M059J (cell line): ENCODE measurements at places on chromosomes 2 and 18. TPM values are rescaled to one million over a fixed set of nuclear protein-coding genes. Genes with fewer than 3 reads are reported as not detected.
A peak's percentile ranks its signal among the peaks of the same experiment; 100 is the strongest.

GRCh38 chr18:27004056-27004829 is 138.7 kb upstream of the AQP4 start:
- DNase-seq: peak; percentile 12

DNA sequence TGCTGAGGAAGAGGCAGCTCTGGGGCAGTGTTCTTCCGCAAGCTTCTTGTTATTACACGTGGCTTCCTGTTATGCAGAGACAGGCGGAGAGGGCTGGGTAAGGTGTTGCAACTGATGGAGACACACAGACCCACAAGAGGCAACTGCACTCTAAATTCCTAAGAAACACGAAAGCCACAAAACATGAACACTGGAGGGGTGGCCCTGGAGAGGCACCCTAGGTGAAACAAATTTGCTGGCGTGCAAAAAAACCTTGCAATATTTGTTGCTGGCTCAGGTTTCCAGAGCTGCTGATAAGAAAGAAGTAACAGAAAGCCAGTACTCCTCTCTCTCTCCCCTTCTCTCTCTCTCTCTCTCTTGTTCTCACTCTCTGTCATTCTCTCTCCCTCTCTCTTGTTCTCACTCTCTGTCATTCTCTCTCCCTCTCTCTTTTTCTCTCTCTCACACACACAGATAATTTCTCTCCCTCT is 31.8 kb downstream of the ARHGAP25 start:
- DNase-seq: peak; percentile 10

GRCh38 chr18:35525795-35526494 is 28.2 kb upstream of the INO80C start:
- DNase-seq: no peak

DNA sequence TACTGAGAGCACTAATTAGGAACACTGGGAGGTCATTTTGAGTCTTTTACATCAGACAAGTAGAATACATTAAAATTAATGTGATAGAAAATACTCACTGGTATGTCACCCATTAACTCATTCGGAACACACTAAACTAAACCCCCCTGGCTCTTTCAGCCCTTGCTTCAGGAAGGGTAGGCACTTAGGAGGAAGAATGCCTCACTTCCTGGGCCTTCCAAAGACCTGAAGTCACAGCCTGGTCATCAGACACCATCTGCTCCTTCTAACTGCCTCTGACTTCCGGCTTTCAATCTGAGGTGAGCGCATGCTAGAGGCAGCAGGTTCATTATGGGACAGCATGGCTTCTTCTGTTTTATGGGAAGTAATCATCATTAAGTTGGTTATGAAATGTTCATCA is 451.4 kb downstream of the PID1 start:
- DNase-seq: peak; percentile 40

DNA sequence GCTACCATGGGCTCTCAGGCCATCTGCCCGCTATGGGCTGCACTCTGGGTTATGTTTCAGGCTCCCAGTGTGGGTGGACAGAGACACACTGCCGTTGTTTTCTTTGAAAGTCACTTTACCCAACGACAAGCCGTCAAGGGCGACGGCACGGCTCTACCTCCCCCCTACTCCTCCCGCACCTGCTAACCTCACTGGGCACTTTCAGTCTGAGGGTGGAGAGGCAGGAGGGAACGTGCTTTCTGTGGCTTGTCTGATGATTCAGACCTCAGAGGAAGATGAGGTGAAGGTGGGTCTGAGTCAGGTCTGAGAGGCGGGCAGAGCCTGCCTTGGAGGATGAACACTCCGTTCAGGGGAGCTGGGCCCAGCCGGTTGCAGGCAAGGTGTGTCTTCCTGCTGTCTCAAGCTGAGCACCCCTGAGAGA is 147.6 kb upstream of the HDAC4 start:
- no peak for DNase-seq

DNA sequence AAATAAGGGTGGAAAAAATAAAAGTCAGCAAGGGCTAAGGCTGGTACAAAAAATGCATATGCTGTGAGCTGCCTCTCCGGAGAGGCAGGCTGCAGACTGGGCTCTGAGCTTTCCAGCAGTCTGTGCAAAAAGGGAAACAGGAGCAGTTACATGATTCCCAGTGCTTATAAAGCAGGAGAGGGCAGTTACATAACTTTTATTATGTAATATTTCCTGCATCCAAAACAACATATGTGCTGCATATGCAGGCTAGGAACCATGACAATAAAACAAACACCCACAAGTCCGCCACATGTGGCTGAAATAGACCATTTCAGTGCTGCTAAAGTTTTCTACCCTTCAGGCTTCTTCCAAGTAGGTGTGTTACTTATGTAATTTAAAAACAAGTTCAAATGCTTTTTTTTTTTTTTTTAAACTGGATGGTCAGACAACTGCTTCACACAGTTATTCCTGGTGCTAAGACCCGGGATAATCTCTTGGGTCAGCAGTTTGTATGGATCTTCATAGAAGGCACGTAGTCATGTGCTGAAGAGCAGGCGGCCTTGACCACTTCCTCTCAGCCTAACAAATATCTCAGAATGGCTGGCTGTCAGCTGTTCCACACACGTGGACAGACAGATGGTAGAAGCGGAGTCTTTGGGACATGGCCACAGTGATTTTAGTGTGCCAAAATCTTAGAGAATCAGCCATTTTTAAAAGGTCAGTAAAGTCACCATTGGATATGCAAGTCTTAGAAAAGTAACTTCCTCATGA is 43.5 kb downstream of the ARMC9 start:
- no peak for DNase-seq

DNA sequence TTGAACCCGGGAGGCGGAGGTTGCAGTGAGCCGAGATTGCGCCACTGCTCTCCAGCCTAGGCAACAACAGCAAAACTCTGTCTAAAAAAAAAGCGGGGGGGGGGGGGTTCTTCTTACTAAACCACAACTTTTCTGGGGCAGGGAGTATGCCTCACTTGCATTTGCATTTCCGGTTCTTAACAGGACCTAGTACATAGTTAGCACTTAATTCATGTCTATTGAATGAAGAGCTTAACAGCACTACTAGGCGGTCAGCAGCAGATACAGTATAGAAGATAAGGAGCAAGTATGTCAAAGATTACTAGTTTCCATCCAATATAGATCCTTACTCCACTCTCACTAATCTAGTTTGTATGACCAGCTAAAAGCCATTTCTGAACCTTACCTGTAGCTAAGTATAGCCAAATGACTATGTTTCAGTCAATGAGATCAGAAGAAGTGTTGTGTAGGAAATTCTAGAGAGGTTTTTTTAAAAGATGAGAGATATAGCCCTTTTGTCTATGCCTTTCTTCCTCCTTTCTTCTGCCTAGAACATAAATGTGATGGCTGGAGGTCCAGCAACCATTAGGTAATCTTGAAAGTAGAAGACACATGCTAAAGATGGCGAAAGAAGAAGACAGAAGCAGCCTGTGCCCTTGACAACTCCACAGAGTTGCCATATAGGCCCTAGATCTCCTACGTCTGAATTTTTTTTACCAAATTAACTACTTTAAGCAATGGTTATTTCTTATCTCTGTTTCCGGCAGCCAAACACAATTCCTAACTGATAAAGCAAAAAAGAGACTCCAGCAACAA is 11.3 kb downstream of the HYCC2 start:
- no peak for DNase-seq

GRCh38 chr2:126838716-126838985 is 60.0 kb upstream of the TEX51 start:
- no peak for DNase-seq

GRCh38 chr18:46917803-46918600 is 600 bp downstream of the KATNAL2 start:
- peak; percentile 31 for DNase-seq

- DNase-seq: no peak
Observed at GRCh38 chr2:211829725-211830124, 708.9 kb downstream of the ERBB4 start.

GRCh38 chr2:160835166-160835565 is 325.1 kb upstream of the TANK start:
- DNase-seq: no peak

DNA sequence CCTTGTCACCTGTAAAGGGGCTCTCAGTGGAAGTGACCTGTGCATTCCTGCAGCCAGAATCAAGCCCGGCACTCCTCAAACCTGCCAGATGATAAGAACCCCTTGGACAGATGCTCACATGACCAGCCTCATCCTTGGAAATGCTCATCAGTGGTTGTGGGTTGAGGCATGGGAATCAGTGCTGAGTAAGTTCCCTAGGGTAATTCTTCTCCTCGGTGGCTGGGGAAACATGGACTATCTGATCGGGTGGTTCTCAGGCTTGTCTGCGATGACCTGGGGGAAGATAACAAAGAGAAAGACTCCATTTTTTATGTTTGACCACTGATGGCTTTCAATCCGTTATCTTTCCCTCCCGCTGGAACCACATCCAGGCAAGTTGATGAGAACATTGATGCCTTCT is 84.0 kb downstream of the SPP2 start:
- peak; percentile 44 for DNase-seq

GRCh38 chr18:52353589-52353988 is 13.6 kb downstream of the DCC start:
- DNase-seq: no peak

GRCh38 chr18:22827741-22828140 is 105.4 kb upstream of the RBBP8 start:
- peak; percentile 28 for DNase-seq

GRCh38 chr2:96769814-96770213 is 9.1 kb downstream of the CNNM4 start:
- DNase-seq: no peak

GRCh38 chr2:7014174-7014640 is 97.0 kb downstream of the RNF144A start:
- peak; percentile 81 for DNase-seq

DNA sequence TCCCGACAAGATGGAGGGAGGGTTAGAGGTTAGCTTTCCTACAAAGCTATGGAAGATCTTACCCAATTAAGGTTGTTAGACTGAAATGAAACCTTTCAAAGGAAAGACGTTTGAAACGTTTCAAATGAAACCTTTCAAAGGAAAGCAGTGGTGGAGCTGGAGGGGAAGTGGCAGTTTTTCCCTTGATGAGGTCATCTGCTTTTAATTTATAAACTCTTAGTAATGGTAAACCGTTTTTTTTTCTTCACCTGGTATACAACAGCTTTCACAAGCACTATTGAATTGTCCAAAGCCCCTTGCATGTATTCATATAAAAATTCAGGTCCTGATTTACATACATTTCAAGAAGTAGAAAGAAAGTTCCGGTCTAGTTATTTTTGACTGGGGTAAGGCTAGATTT is 7.4 kb downstream of the PMAIP1 start:
- peak; percentile 76 for DNase-seq

GRCh38 chr2:173017646-173018420 is 57.8 kb upstream of the MAP3K20 start:
- DNase-seq: no peak

- DNase-seq: no peak
Observed at GRCh38 chr2:143623231-143623908, 494.2 kb downstream of the ARHGAP15 start.

DNA sequence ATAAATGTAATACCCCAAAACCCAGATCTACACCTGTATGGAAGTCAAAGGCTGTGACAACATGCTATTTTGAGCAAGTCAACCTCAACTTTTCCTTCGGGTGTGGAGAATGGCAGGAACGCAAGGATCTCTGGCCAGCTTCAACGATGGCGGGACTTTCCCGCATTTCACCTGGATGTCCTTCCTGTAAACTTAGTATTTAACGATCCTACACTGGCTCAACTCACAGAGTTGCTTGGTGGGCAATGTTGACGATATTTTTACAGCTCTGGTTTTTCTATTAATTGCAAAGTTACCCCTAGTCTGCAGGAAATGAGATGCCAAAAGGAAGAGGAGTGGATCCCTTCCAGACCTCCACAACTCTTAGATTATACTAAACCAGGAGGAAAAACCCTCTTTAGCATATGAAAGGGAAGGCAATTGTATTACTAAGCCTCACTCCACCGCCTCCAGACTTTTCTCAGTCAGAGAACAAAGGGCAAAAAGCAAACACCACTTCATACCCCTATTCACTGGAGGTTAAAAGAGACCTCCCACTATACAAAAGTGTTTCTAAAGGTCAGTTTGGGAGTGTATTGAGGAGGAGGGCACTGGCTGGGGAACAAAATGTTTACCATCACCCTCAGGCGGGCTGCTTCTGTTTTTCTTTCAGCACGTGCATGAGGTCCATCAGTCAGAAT is 56.5 kb upstream of the ACVR1 start:
- DNase-seq: no peak

GRCh38 chr2:156790343-156791037 is 354.3 kb downstream of the GPD2 start:
- no peak for DNase-seq

- no peak for DNase-seq
Observed at GRCh38 chr2:7373156-7373555, 455.9 kb downstream of the RNF144A start.

DNA sequence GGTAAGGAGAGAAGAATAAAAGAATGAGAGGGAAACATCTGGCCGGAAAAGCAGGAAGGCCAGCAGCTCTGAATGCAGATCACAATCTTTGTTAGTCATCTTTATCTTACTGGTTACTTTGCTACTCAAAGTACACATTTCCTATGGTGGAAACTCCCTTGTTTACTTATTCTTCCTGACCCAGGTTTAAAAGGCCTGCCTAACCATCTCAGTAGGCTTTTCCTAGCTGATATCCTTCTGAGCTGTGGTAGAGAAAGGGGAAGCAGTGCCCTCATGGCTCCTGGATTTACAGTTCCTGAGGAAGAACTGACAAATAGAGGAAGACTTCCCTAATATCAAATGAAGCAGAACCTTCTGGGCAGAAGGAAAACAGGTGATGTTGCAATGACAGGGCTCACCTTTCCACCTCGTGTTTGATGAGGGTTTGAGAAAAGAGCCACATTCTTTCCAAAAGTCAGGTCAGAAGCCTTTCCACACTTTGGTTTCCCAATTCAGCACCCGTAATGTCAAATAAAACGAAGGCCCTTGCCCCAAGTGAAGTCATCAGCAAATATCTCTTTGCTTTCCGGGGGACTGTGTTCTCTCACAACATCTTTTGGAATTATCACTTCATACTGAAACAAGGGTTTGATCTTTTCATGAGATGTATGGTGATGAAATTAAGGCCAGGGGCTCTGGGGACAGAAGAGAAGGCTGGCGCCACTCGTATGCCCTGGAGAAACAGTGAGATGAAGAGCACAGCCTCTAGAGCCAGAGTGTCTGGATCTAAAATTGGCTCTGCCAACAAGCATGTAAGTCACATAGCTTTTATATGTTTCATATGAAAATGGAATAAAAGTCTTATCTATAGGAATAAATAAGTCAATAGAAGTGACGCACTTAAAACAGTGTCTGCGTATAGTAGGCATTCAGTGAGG is 26.7 kb upstream of the APOB start:
- no peak for DNase-seq

NYAP2 gene
- 1.5 and 2.3 TPM in 2 replicates for total RNA-seq

FER1L5 gene
- total RNA-seq: 0.39 TPM in 1 of 2 replicates, not detected in the other

MAB21L4 gene
- not detected in 2 replicates for total RNA-seq

CGREF1 gene
- 0.17 and 0.84 TPM in 2 replicates for total RNA-seq

ST6GAL2 gene
- not detected in 2 replicates for total RNA-seq

CNDP1 gene
- not detected in 2 replicates for total RNA-seq

USP34 gene
- total RNA-seq: 36.7 and 60.7 TPM in 2 replicates

SETBP1 gene
- 1.9 and 4.1 TPM in 2 replicates for total RNA-seq

CCDC121 gene
- 0.42 and 1.4 TPM in 2 replicates for total RNA-seq

NOTO gene
- total RNA-seq: not detected in 2 replicates

RTP5 gene
- total RNA-seq: not detected in 2 replicates
